T-helper 17 cell (primary cell): ENCODE measurements at places on chromosomes 2 and 18.

- no peak for DNase-seq
Observed at GRCh38 chr2:181005809-181006208, 25.4 kb downstream of the UBE2E3 start.

- DNase-seq = no peak
Observed at GRCh38 chr2:237196409-237196808, 110.7 kb downstream of the COPS8 start.

GRCh38 chr2:239762106-239762505 is 263.0 kb downstream of the NDUFA10 start:
- DNase-seq = no peak

DNA sequence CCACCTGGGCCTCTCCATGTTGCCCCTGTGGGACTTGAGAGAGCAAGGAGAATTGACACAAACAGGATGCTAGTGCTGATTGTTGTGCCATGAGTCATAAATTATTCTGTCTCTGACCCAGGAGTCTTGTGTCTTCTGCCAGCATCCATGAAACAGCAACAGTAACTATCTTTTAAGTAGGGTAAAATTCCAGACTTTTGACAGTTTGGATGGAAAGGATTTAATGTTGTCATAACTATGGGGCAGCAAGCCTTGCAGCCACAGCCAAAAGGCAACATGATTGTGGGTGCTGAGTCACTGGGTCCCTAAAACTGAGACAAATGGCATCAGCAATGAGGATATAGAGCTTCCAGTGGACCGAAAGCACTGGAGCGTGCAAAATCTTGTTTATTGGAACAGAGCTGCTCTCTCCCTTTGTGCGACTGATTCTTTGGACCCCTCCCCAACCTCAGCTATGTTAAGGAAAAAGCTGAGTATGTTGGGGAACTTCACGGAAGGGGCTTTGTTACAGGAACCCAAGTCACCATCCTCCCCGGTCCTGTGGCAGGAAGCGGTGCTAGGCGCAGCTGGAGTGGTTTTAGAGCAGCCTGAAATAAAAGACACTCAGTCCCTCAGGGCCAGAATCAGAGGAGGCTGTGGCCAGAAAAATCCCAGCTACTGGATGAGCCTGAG is 9.6 kb upstream of the ITPRIPL1 start:
- DNase-seq = no peak

- DNase-seq = no peak
Observed at GRCh38 chr2:134375935-134376334, 122.1 kb downstream of the MGAT5 start.

- DNase-seq = no peak
Observed at GRCh38 chr2:50584185-50584584, 447.7 kb downstream of the NRXN1 start.

GRCh38 chr18:41858761-41859555 is 96.1 kb upstream of the PIK3C3 start:
- no peak for DNase-seq

DNA sequence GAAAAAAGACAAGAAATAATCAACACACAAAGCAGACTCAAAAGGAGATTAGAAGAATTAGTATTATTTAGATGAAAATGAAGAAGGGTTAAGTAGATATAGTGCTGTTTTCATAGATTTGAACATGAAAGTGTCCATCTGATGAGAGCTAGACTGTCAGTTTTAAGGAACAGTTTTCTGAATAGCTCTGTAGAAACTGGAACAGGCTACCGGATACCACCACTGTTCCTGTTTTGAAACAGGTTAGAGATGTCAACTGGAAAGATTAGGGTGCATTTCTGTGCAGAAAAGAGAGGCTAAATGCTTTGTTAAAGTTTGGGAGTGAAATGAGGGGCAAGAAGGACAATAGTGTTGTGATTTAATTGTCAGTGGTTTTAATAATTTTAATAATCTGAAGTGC is 908.8 kb downstream of the CNTNAP5 start:
- DNase-seq = no peak

DNA sequence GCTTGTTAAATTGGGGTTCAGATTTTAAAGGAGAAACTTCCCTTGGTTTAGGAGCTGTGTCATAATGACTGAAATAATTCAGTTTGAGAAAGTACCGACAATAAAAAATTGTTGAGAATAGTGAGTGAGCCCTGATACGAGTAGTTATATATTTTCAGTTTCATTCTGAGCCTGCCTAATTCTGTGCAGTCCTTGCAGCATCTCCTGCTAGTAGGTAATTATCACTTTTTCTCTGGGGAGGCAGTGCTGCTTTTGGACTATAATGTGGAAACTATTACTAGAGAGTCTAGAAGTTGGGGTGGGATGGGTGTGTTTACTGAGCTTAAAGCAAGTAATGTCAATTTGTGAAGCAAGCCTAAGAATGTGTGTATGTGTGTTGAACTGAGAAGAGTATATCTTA is 21.7 kb downstream of the ZNF638 start:
- no peak for DNase-seq

DNA sequence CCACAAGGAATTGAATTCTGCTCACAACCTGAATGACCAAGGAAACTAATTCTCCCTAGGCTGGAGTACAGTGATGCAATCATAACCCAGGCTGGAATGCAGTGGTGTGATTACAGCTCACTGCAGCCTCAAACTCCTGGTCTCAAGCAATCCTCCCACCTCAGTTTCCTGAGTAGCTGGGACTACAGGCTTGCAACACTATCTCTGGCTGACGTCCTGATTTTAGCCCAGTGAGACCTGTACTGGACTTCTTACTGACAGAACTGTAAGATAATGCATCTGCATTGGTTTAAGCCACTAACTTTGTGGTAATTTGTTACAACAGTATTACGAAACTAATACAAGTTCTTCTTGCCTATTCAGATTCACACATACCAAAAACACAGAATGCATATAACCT is 9.5 kb upstream of the KDSR start:
- DNase-seq = no peak

DNA sequence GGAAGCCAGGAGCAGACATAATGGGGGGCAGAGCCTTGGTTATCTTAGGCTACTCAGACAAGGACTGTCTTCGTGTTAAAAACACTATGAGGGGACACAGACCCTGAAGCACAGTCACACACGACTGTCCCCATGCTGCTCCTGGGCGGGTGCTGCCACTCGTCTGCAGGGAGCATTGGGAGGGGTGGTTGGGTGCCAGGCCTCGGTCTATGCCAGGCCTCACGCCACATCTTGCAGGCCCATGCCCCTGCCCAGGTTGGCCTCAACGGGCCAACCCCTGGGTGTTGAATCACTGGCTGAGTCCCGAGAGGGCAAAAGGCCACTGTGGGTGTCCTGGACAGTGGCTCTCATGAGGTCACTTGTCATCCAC is 97.9 kb downstream of the USP40 start:
- DNase-seq = no peak

DNA sequence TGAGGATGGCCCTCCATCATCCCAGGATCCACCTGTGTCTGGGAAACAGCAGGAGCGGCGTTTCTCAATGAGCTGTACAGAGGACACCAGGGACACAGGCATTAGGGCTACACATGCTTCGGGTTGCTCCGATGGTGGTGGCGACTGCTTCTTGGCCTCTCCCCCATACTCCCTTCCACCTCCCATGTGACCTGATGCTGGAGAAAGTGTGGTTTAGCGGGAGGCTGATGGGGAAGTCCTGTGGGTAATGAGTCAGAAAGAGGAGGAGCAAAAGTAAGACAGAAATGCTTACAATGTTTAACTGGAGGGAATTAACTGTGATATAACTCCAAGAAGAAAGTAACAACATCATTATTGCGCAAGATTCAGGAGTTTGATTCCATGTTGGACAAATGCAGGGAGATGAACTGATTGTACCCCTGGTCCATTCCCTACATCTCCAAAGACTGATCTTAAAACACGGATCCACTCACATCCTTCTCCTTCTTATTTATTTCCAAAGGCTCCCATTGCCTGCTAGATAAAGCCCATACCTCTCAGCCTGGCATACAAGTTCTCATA is 186.6 kb downstream of the NRP2 start:
- no peak for DNase-seq

DNA sequence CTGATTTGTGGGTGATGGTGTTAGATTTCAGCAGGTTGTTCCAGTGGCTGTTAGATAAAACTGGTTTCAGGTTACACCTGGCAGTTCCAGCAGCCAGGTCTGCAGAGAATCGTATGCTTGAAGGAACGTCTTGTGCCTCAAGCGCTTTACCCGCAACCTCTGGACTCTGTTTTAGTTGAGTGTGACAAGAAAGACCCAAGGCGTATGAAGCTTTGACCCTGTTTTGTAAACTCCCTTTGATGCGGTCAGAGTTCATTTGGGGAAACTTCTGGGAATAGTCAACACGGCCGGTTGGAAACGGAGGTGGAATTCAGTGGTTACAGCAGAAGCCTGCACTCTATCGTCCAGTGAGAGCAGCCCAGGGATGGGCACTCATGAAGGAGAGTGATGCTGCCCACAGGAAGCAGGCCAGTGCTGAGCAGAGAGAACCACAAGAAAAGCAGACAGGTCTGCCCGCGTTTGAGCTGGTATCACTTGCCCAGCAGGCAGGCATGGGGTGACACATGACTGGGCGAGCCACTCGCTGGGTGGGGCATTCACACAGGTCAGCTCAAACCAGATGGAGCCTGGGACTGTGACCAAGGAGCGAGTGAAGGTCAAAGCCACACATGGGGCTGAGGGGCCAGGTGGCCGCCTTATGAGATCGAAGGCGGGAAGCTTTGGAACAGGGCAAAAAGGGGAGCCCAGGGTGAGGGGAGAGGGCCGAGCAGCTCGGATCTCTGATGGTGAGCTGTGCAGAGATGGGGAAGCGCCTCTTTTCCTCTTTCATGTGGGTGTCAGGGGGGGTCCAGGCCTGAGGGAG is 99.6 kb upstream of the MBOAT2 start:
- no peak for DNase-seq

DNA sequence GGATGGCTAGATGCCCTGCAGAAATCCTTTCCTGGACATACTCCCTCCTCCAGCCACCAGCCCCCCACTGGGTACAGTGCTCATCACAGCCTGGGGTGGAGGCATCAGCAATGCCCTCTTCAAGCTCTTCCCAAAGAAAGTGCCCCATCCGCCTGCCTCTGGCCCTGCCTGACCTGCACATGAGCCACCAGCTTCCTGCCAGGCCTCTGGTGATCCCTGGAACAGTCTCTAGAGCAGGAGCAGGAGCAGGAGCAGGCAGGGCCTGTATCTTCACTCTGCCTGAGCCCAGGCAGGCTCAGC is 54.1 kb upstream of the CAB39 start:
- no peak for DNase-seq

- no peak for DNase-seq
Observed at GRCh38 chr18:36365836-36366775, 68.6 kb downstream of the FHOD3 start.

DNA sequence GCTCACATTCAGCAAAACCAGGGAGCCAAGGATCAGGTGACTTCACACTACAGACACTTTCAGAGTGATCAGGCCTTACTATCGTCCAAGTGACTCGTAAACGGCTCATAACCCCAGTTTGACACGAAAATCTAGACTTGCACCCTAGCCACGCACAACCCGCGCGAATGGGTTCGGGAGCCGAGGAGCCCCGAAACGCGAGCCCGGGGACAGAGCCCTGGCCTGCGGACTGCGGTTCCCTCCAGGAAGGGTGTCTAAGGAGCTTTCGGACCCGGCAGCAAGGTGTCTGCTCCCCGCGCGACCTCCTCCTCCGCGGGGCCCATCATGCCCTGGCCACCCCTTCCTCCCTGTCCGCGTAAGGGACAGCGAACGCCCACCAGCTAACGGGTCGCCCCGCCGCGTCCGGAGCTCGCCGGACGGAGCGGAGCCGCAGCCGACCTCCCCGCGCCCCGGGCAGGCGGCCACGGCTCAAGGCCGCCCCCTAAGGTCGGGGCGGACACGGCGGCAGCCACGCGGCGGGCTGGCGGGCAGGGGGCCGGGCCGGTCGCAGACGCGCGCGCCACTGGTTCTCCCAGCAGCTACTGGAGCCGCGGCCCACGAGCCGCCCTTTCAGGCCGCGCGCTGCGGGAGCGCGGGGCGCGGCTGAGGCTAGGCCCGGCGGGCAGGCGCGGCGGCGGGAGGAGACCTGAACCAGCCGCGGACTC is 575 bp downstream of the ATL2 start:
- DNase-seq = peak; percentile 44

GRCh38 chr18:27627927-27628326 is 442.8 kb upstream of the CHST9 start:
- DNase-seq = no peak

DNA sequence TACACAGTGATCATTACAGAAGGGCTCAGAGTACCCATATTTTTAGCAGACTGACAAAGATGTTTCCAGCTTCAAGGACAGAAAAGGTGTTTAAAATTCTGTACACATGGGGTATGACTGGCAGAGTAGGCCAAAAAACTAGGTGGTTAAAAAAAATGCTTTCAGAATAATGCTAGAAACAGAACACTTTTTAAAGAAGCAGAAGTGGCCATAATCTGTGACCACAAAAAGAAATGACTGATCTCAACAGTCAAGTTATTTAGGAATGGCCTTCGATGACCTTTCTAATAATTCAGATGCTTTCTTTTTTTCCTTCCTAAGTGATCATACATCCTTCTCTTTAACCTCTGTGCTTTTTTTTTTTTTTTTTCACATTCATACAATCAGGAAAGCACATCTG is 4.1 kb upstream of the AQP4 start:
- DNase-seq = no peak

DNA sequence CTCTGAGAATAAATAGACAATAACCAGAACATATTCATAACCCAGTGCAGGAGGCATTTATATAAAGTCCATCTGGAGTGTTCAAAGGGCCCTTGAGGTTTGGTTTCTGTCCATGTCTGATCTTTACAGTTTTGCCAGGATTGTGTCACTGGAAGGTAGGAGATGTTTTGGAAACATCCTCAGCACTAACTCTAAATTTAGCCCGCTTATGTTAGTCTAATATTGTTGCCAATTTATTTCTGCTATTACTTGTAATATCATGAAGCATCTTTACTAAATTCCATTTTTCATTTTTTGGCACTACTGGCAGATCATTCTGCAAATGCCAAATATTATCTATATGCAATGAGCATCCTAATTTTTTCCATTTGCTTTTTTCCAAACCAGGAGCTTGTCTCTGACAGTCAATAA is 22.4 kb upstream of the REV1 start:
- DNase-seq = no peak

GRCh38 chr2:105782123-105782522 is 37.4 kb downstream of the NCK2 start:
- DNase-seq = no peak

GRCh38 chr2:97739020-97739892 is 25.9 kb downstream of the ZAP70 start:
- DNase-seq = no peak

DNA sequence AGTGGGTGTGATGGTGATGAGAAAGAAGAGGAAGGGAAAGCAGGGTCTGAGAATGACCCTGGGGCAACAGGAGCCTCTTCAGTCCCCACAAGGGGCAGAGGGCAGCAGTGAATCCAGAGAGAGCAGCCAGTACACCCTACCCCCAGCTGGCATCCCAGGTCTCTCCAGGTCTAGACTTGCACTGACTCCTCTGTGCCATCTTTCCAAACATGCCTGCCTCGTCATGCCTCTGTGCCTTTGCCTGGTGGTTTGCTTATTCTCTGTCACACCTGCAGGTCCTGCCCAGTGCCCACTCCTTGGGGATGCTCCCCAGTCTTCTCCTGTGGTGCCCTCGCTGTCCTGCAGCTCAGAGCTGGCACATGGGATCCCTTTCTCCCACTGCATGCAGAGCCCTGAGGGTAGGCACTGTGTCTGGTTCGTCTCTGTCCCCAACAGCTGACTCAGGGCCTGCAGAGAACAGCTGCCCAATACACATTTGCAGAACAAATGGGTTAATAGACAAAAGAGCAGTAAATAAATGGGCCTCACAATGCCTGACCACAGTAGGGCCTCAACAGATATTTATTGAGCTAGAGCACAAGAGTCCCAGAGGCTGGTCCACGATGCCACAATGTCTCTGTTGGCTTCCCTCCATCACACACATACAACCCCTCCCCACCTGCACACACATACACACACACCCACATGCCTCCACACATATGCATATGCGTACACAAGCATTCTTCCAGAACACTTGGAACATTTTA is 89.8 kb downstream of the HS1BP3 start:
- DNase-seq = no peak
